ENCODE measurements at places on chromosomes 1 and 21.
A peak's percentile ranks its signal among the peaks of the same experiment; 100 is the strongest.

DNA sequence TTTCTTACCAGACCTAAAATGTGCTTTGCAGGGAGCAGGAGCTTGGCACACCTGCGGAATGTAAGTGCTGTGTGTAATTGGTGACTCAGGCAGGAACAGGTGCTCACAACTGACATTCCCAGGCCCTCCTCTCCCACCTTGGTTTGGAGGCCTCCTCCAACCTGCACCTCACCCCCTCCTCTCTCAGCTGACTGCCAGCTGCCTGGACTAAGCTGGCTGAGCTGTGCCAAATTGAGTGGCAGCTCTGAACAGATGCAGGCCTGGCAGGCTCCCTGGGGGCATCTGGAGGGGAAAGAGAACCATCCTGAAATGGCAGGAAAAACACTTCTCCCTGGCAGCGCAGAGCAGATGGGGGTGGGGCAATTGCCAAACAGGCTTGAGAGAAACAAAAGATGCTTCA lies 91.7 kb upstream of the PGBD5 start:
- no peak for DNase-seq

DNA sequence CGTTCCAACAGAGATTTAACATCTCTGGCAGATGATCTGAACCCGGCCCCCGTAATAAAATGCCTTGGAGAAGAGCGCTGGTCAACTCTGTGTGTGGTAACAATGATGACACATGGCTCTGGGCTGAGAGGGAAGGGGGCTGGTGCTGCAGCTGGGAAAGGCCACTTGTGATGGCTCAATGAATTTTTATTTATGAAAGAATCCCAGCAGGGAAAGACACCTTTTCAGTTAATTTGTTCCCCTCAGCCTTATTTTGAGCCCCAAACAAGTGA lies 59.4 kb downstream of the SYT6 start:
- no peak for DNase-seq

DNA sequence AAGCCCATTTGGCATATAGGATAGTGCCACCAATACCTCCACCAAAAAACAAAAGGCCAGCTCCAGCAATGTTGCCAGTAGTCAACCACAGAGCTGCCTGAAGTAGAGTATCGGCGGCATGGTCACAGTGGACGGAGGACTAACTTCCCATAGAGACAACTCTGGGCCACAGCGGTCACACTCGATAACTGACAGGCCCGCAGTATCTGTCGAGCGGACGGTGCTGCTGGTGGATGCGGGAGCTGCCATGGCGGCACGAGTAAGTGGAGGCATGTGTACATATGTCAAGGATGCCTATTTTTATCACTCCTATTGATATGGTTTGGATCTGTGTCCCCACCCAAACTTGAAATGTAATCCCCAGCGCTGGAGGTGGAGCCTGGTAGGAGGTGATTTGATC lies 4.1 kb downstream of the KRTAP12-1 start:
- DNase-seq: no peak

DNA sequence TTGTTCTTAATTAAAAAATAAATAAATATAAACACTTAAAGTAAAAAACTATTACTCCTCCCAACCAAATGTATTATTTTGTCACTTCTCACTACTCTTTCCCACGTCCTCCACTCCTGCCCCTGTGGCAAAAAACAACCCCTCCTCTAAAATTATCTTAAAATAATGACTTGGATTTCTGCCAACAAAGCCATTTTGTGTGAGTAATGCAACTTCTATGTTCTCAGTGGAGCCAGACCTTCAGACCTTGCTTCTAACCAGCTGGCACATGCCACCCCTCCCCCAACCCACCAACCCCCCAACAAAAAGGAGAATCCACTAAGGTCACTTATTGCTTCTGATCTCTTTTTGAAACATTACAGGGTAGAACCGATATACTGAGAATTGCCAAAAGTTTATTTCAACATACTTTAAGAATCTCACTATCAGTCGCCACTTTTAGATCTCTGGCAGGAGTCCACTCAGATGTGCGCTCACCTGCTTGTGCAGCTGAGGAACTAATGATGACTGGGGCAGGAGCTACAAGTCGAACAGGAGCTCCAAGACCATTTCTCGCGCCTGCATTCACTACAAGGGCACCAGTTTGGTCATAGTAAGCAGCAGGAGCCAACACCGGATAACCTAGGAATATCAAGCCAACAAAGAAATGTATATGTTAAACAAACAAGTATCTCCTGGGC lies 58.3 kb upstream of the SDC3 start:
- peak; percentile 45 for DNase-seq

- no peak for DNase-seq
These were observed 17.8 kb downstream of the GNG4 start for GRCh38 chr1:235631816-235632215.

DNA sequence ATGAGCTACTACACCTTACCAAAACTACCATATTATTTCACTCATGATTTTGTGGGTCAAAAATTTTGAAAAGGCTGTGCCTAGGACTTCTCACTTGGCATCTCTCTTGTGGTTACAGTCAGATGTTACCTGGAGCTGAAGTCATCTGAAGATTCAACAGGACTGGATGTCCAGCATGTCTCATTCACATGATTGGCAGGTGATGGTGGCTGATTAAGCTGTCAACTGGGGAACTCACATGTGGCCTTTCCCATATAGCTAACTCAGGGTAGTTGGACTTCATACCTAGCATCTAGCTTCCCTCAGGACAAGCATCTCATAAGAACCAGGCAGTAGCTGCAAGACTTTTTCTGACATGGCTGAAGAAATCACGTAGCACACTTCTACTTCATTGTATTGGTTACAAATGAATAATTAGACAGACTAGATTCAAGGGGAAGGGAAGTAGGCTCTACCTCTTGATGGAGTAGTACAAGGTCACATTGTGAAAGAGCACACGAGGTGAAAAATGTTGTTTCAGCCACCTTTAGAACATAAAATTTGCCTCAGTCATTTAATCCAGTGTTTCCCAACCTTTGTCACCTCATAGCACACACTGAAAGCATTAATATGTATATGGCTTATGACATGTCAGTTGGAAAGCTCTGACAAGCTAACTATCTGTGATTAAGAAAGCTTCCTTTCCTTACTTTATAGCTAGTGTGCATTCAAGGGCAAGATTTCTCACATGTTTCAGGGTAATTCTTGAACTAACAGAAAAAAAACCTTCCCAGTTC lies 68.0 kb upstream of the PTGFRN start:
- no peak for DNase-seq

DNA sequence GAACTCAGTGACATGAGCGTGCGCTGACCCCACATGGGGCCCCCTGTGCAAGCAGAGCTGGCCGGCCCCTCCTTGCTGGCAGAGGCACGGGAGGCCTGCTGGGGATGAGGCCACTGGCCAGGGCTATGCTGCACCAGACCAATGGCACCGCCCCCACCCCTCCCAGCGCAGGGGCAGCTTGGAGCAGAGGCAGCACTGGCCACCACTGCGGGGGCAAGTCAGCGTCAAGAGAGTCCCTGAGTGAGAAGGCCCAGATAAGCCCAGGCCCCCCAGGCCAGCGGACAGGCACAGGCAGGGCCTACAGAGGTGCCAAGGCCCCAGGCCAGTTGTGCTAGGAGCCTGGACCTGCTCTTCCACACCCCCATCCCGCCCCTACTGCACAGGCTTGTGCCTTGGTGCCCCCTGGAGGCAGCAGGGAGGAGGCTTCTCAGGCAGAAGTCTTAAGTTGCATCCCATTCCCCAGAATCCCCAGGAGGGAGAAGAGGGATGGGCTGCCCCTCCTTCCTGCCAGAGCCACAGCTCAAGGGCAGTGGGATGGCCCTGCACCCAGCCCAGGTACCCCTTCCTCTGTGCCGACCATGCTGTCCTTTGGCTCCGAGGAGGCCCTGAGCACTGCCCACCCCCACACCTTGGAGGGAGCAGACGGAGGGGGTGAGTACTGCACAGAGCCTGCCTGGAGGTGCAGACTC lies 35.8 kb downstream of the EPHX1 start:
- peak; percentile 88 for DNase-seq
